ENCODE measurements at places on chromosomes 2 and 18. TPM values are rescaled to one million over a fixed set of nuclear protein-coding genes. Genes with fewer than 3 reads are reported as not detected.

DNA sequence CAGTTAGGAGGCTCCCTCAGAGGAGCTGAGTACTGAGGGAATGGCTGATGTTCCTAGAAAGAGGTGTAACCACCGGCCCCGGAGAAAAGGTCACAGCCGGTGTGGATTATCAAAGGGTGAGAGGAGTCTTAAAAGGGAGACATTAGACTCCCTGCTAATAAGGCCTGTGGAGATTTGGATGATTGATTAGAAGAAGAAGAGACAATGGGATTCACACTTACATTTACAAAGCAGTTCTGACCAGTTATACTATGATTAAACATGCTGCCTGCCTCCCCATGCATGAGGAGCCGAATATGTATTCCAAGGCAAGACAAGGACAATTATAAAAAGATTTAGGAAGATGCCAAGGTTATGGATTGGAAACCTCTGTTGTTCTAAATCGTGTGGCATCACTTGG is 302.4 kb downstream of the SLC4A3 start:
- DNase-seq, result no peak

DNA sequence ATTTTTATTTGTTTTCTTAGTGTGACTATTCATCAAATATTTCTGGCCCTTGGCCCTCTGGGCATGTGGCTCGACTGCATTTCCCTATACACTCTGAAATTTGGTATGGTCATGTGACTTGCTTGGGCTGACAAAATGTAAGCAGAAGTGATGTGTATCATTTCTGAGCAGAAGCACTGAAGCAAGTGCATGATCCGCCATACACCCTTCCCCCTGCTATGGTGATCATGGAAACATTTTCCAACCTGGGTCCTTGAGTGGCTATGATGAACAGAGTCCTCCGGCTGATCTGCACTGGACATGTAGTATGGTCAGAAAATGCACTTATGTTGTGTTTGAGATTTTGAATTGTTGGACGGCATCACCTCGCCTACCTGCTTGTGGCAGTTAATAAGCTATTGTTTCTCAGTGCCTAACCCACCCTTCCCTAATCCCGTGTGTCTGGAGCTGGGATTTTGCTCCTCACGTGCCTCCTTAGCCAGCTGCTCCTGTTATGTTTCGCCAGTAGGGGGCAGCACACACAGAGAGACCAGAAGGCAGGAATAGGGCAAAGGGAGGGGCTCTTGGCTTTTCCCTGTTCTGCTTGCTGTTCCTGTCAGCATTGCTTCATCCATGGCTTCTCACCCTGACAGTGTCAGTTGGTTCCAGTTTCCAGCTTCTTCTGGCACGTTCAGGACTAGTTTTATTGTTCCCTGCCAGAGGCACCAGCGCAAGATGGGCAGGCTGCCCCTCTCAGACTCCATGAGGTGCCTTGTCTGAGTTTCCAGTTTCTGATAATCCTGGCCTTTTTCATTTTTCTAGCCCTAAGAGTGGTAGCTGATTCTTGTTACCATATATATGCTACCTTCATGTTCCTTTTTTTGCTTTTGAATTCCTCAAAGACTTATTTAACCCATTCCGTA is 207.4 kb downstream of the ARL6IP6 start:
- peak; percentile 40 for DNase-seq

DNA sequence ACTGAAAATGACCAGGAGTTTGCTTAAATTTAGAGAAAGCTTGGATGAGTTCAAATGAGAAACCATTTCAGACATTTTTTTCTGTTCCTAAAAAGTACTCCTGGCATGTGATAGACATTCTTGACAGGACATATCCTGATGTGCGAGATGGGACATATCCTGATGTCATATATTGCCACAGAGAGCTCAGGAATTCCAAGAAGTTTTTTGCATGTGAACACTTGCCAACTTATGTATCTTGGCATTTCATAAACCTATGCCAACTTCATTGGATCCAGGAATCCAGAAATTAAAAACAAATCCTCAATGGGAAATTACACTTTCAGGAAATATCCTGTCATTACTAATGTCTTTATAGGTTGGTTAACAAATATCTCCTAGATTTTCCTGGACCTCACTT is 2.9 kb upstream of the SERPINB3 start:
- no peak for DNase-seq

Gene ECEL1
- not detected for total RNA-seq

Gene TFCP2L1
- 3.9 TPM for total RNA-seq

Gene RFTN2
- total RNA-seq, result 5.9 TPM

Gene CTNNA2
- total RNA-seq, result not detected

All from uterus (tissue), 4 donors.